ENCODE measurements at places on chromosomes 12 and 14. TPM values are rescaled to one million over a fixed set of nuclear protein-coding genes. Genes with fewer than 3 reads are reported as not detected.

SSTR1 gene
- 0.11 TPM for total RNA-seq

DNA sequence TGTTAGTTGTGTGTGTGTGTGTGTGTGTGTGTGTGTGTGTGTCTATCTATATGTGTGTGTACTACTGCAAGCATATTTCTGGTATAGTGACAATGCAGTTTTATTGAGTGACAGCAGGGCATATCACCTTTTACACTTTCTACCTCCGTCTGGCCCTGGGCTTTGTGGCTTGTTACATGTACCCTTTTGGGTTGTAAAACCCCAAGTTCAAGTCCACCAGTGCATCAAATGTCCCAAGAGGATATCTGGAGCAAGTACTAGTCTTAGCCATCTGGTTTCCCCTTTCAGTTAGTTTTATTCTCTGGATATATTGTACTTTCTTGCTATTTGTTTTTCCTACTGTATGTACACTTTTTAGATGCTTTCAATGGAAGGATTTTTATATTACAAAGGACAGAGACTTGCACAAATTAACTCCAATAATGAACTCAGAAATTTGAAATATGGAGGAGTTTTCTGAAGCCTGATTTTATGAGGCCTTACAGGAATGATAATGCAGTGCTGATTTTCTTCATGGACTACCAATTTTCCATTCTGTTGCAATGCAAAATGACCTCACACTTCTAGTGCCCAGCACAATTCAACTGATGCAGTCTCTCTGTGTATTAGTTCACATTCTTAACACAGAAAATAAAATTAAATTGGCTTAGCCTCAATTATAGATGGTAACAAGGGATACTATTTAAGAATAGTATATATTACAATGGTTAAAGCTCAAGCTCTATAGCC lies 29.1 kb downstream of the SLC16A7 start:
- no peak overlapping the region for H3K4me3 ChIP-seq
- H3K4me1 ChIP-seq: no peaks in the 10 kb centered on the region
- H3K27me3 ChIP-seq: no peaks in the 10 kb centered on the region
- H3K36me3 ChIP-seq: no peaks in the 10 kb centered on the region

- no peaks in the 10 kb centered on the region for H3K4me1 ChIP-seq
- no peaks in the 10 kb centered on the region for H3K36me3 ChIP-seq
Observed at GRCh38 chr14:22748631-22749068, 17.8 kb upstream of the OXA1L start.

RNASE7 gene
- total RNA-seq: not detected

DNA sequence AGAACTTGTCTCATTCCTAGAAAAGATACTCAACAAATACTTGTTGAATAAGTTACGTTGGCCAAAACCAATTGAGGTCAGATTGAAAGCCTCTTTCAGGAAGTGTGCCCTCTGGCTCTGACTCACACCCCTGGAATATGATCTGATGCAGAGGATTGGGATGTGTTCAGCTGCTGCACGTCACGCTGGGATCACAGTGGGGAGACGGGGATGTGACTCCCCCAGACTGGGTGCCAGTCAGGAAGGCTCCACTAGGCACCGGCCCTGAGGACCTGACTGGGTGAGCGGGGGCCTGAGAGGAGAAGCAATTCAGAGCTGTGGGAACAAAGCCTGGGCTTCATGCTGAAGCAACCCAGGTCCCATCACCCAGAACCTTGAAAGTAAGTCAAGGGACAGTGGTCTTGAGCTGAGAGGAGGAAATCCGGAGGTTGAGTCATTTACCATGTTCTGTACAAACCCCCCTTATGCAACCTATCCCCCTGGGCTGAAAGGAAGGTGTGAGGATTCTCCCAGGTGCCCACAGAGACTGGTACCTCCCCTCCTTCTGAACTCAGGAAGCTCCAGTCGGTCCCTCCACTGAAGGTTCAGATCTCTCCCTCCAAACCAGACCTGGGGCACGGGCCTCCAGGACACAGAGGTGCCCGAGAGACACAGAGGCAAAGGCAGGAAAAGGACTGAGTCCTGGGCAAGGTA lies 3.9 kb downstream of the CEBPE start:
- no peak for DNase-seq
- H3K27me3 ChIP-seq: no peaks in the 10 kb centered on the region
- no peak overlapping the region for H3K27ac ChIP-seq
- H3K4me3 ChIP-seq: no peak overlapping the region
- no peaks in the 10 kb centered on the region for H3K36me3 ChIP-seq

SERPINA1 gene
- total RNA-seq: 21.3 TPM

- no peak for DNase-seq
- H3K36me3 ChIP-seq: no peaks in the 10 kb centered on the region
- H3K4me1 ChIP-seq: no peaks in the 10 kb centered on the region
Observed at GRCh38 chr12:61213646-61214045, 1046.6 kb upstream of the USP15 start.

DNA sequence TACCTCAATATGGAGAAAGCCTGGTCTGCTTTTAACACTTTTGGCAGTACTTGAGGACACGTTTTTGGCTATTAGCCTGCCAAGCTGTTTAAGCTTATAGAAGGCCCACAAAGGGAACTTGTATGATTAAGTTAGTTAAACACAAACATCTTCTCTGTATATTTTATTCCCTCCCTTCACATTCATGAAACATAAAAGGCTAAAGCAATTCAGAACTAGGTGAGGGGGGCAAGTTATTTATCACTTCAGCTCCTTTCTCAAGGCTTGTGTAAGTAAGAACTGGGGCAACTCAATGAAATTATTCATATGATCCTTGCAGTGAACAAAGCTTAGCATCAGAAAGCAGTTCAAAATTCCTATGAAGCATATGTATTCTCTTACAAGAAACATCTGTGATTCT lies 7.5 kb downstream of the PRICKLE1 start:
- no peaks in the 10 kb centered on the region for H3K27me3 ChIP-seq
- H3K4me1 ChIP-seq: no peaks in the 10 kb centered on the region
- DNase-seq: no peak
- no peaks in the 10 kb centered on the region for H3K36me3 ChIP-seq
- no peak overlapping the region for H3K4me3 ChIP-seq
- no peak overlapping the region for H3K27ac ChIP-seq

GRCh38 chr12:92550661-92551060 lies 152.1 kb upstream of the PLEKHG7 start:
- H3K4me1 ChIP-seq: no peaks in the 10 kb centered on the region
- H3K27me3 ChIP-seq: no peaks in the 10 kb centered on the region
- H3K36me3 ChIP-seq: no peaks in the 10 kb centered on the region
- no peak overlapping the region for H3K4me3 ChIP-seq
- DNase-seq: no peak

NGB gene
- total RNA-seq: not detected

GRCh38 chr14:78181270-78181669 lies 11.1 kb downstream of the NRXN3 start:
- no peaks in the 10 kb centered on the region for H3K4me1 ChIP-seq
- H3K27me3 ChIP-seq: no peaks in the 10 kb centered on the region

FKBP11 gene
- 9.0 TPM for total RNA-seq

CDH24 gene
- total RNA-seq: 4.0 TPM

GRCh38 chr12:94817695-94818075 lies 167.3 kb upstream of the TMCC3 start:
- H3K4me1 ChIP-seq: peaks cover 3% of the 10 kb centered on the region
- no peaks in the 10 kb centered on the region for H3K27me3 ChIP-seq
- no peak overlapping the region for H3K27ac ChIP-seq
- DNase-seq: no peak
- H3K4me3 ChIP-seq: no peak overlapping the region
- H3K36me3 ChIP-seq: no peaks in the 10 kb centered on the region

DNA sequence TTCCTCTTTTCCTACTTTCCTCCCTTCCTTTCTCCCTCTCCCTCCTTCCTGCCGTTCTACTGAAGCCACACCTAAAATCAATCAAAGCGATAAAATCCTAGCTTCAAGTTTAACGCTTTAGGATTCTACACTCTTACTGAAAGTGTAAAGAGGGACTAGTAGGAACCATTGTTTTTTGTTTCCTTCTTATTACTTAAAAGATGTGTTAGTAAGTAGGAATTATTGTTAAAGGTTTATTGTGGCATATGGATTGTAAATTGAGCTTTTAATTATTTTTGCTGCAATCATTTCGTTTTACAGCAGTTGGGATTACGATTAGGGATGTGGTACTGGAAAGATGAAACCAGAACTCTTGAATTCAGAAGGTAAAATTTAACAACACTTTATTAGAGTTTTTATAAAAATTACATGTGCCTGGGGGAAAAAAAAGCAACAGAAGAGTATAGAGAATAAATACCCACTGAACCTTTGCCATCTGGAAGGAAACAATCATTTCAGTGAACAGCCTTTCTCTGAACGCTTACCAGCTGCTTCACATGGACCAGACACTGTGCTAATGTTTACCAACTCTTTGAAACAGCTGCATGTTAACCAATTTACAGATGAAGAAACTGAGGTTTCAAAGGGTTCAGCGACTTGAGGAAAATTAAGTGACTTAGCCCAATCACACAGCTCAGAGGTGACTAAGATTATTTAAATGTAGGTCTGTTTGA lies 1.0 kb downstream of the PPP1R36 start:
- H3K36me3 ChIP-seq: no peaks in the 10 kb centered on the region
- no peak overlapping the region for H3K27ac ChIP-seq
- H3K4me1 ChIP-seq: peaks cover 11% of the 10 kb centered on the region
- no peak overlapping the region for H3K4me3 ChIP-seq
- no peaks in the 10 kb centered on the region for H3K27me3 ChIP-seq
- DNase-seq: no peak

- no peaks in the 10 kb centered on the region for H3K27me3 ChIP-seq
- no peak for DNase-seq
- no peak overlapping the region for H3K4me3 ChIP-seq
Observed at GRCh38 chr14:69771136-69771535, 4.2 kb downstream of the SRSF5 start.

- no peak overlapping the region for H3K4me3 ChIP-seq
- DNase-seq: no peak
- H3K4me1 ChIP-seq: no peaks in the 10 kb centered on the region
- H3K36me3 ChIP-seq: no peaks in the 10 kb centered on the region
Observed at GRCh38 chr12:30942936-30943335, 16.4 kb downstream of the TSPAN11 start.

DNA sequence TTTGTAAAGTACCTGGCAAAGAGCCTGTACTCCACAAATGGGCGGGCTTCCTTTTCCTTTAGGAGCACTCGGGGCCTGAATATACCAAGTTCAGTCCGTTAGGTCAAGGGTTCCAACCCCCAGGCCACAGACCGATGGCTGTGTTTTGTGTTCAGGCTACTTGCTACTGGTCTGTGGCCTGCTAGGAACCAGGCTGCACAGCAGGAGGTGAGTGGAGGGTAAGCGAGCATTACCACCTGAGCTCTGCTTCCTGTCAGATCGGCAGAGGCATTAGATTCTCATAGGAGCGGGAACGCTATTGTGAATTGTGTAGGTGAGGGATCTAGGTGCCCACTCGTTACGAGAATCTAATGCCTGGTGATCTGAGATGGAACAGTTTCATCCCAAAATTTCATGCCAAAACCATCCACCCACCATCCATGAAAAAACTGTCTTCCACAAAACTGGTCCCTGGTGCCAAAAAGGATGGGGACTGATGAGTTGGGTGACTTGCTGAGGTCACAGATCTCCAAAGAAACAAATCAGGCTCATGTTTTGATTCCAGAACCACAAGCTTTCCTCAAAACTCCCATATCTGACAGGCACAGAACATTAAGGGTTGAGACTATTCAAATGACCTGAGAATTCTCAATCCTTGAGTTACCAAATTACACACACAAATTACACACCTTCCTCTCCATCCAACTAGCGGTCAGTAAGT lies 4.2 kb downstream of the CSRP2 start:
- peaks cover 7% of the 10 kb centered on the region for H3K4me1 ChIP-seq
- no peak for DNase-seq
- no peaks in the 10 kb centered on the region for H3K27me3 ChIP-seq
- H3K27ac ChIP-seq: no peak overlapping the region
- no peak overlapping the region for H3K4me3 ChIP-seq

All from thyroid gland (tissue), 4 donors.